ENCODE measurements at places on chromosomes 4 and X.
A peak's percentile ranks its signal among the peaks of the same experiment; 100 is the strongest.

- DNase-seq = no peak
Observed at GRCh38 chr4:104444685-104445084, 50.0 kb downstream of the CXXC4 start.

GRCh38 chrX:66914080-66914479 lies 275.2 kb upstream of the EDA2R start:
- no peak for DNase-seq

GRCh38 chrX:100995469-100995868 lies 26.0 kb downstream of the ARL13A start:
- DNase-seq = no peak

- DNase-seq = no peak
Observed at GRCh38 chr4:61407642-61408618, 207.8 kb downstream of the ADGRL3 start.

GRCh38 chr4:155607481-155607880 lies 59.2 kb upstream of the GUCY1A1 start:
- DNase-seq = no peak

- DNase-seq = no peak
Observed at GRCh38 chr4:164438321-164438720, 315.6 kb upstream of the SMIM31 start.

- DNase-seq = no peak
Observed at GRCh38 chrX:78540171-78540570, 119.0 kb downstream of the RTL3 start.

DNA sequence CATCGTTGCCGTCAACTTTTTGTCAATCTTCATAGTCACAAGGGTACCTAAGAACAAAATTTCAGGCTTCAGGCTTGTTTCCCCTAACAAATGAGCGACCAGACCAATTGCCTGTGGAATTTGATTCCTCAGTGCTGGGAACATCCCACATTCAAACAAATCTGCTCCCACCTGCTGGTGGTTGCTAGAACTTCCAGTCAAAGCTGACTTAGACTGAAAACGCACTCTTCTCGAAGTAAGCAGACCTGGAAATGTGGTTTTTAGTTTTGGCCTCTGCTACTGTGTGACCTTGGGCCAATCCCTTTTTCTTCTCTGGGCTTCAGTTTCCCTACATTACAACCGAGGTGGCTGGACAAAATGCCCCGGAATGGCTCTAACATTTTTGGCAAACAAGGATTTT lies 1.8 kb upstream of the GABRQ start:
- peak; percentile 44 for DNase-seq

DNA sequence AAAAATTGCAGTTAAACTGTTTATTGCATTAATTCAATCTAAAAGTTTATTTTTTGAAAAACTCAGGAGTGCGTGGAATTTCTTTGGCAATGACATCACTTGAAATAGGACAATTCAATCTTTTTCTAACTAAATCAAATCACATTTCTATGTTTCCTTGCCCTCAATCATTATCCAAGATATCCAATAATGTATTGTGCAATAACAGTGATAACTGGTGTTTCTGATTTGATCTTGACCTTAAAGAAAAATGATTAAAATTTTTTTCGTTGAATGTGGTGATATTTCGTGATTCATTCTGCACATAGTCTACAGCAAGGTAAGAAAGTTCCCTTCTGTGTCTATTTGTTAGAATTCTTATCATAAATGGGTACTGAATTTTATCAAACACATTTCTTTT lies 163.2 kb downstream of the SPCS3 start:
- DNase-seq = no peak

DNA sequence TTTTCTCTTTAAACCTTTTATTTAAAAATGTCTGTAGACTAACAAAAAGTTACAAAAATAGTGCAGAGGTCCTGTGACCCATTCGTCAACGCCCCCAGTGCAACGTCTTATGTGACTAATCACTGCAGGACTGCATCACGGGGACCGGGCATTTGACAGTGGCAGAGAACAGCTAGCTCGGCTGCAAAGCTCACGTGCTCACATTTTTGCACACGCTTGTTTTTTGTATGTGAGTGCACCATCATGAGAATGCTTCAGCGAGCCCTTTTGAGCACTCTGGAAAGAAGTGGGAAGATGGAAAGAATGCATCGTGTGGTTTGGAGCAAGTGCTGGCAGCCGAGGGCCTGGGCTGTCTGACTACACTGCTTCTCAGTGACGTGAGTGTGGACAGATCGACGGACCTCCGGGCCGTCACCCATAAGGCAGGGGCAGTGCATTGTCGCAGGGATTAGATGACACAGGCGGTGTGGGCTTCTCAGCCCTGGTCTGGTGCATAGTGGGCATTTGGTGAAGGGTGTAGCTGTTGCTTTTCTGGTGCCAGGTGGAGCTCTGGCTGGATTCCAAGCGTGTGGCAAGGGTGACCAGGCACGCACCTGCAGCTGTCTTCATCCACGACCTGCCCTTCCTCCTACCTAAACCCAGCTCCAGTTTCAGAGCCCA lies 17.7 kb downstream of the SPON2 start:
- no peak for DNase-seq

- DNase-seq = no peak
Observed at GRCh38 chr4:120132935-120133334, 66.3 kb upstream of the MAD2L1 start.

DNA sequence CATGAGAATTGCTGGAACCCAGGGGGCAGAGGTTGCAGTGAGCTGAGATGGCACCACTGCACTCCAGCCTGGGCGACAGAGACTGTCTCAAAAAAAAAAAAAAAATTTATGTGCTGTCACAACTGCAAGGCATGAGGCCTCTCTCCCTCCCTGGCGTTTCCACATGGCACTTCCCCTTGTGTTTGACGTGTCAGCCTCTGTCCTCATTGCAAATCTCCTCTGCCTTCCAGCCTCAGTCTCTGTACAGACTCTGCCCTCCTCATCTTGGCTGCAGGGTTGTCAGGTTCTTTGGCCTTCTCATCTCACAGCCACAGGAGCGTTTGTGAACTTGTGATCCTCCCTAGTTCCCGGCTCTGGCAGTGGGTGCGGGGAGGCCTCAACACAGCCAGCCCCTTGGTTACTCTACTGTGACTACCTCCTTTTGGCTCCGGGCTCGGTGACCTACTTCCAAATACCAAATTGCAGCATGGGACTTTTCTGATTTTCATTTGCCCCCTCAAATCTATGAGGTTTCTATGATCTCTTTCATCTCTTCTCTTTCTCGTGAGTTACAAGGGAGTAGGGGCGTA lies 250.0 kb downstream of the CBR4 start:
- DNase-seq = no peak

DNA sequence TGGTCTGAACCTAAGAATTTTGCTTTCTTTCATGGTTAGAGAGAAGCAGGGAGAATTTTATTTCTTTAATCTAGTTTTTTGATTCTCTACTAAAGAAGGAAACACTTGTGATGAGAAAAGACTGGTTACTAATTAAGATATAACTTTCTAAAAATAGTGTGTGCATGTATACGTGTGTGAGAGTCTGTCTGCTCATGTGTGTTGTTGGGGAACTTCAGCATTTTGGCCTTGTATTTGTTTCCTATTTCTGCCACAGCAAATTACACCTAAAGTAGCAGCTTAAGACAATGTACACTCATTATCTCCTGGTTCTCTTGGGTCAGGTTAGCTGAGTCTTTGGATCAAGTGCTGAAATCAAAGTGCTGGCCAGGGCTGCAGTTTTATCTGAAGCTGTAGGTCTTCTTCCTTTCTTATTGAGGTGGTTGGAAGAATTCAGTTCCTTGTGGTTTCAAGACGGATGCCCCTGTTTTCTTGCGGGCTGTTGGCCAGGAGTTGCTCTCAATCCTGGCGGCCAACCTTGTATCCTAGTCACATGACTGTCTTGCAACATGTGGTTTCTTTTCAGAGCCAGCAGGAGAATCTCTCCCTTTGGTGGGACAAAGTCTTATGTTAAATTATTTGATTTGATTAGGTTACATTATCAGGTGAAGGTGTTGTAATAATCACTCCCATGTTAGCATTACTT lies 188.4 kb upstream of the CLNK start:
- DNase-seq = no peak

GRCh38 chr4:176729489-176729888 lies 63.2 kb downstream of the VEGFC start:
- no peak for DNase-seq

GRCh38 chr4:72318421-72319170 lies 250.4 kb downstream of the ADAMTS3 start:
- DNase-seq = no peak

DNA sequence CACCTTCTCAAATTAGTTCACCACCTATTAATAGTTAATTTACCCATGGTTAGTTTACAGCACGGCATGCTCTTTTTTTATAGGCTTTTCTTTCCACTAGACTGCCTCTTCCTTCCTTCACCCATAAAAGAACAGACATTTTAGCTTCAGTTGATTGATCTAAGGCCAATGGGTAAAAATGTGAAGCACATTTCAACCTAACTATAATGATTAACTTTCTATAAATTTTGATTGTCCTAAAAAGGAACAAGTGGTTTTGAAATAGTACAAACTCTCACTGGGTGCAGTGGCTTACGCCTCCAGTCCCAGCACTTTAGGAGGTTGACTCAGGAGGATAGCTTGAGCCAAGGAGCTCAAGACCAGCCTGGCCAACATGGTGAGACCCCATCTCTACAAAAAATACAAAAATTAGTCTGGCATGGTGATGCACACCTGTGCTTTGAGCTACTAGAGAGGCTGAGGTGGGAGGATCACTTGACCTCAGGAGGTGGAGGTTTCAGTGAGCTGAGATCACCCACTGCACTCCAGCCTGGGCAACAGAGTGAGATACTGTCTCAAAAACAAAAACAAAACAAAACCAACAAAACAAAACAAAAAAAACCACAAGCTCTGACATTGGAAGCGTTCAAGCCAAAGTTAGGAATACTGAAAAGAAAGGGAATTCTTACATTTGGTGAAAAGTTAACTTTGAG lies 89.9 kb upstream of the FAT1 start:
- no peak for DNase-seq

DNA sequence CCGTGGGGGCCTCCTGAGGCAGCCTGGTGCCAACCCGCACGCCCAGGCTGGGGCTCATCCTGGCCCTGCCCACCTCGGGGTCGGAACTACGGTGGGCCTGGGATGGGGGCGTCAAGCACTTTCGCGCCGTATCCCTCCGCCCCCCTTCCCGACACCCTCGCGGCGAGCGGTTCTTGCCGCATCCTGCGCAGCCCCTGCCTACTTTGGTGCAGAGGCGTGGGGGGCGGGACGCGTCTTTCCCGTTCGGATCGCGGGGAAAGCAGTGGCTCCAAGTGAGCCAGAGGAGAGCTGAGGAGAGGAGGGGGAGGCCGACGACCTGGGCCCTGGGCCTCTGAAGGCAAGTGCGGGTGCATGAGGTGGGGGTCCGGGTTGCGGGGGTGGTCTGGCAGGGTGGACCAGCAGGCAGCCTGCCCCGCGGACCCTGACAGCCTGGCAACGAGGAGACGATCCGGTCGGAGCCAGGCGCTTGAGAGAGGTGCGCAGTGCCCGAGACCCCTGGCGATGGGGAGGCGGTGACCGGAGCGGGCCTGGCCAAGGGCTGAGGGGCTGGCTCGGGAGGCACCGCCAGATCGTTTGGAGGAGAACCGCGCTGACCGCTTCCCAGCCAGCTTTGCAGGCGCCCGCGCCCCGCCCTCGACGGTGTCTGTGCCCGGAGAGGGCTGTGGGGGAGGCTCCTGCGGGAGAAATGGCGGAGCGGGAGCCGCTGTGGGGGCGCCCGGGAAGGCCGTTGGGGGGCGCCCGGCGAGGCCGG lies at the start of gene GPRASP2:
GPRASP2 (plus strand) TSS at position 233 of the 751 bp plus-strand sequence. CDS start 2,422 bp downstream, outside the sequence.
- DNase-seq = peak; percentile 14

DNA sequence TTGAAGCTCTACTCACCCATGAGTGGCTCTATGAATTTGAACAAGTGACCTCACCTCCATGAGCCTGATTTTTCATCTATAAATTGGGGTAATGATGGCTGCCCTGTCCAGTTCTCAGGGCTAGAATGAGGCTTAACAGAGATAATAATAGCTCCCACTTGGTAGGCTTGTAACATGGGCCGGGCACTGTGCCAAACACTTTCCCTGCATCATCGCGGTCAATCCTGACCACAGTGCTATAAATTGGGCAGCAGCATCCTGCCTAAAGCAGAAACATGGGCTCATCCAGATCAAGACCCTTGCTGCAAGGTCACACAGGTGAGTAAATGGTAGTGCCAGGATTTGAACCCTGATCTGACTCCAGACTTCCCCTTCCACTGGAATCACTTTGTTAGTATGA lies 12.8 kb downstream of the APLN start:
- DNase-seq = no peak

DNA sequence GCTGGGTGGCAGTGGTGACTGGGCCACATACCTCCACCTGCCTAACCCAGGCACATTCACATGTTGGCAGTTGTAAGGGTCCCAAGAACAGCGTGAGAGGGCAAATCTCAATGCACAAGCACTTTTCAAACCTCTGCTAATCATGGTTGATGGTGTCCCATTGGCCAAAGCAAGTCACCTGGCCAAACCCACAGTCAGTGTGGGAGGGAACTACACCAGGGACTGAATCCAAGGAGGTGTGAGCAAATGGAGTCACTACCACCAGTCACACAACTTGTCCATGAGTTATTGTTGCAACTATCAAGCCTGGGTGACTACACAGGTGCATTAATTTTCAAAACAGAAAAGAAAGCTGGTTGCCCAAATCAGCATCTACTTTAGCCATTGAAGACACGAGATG lies 260.1 kb downstream of the BCOR start:
- no peak for DNase-seq

DNA sequence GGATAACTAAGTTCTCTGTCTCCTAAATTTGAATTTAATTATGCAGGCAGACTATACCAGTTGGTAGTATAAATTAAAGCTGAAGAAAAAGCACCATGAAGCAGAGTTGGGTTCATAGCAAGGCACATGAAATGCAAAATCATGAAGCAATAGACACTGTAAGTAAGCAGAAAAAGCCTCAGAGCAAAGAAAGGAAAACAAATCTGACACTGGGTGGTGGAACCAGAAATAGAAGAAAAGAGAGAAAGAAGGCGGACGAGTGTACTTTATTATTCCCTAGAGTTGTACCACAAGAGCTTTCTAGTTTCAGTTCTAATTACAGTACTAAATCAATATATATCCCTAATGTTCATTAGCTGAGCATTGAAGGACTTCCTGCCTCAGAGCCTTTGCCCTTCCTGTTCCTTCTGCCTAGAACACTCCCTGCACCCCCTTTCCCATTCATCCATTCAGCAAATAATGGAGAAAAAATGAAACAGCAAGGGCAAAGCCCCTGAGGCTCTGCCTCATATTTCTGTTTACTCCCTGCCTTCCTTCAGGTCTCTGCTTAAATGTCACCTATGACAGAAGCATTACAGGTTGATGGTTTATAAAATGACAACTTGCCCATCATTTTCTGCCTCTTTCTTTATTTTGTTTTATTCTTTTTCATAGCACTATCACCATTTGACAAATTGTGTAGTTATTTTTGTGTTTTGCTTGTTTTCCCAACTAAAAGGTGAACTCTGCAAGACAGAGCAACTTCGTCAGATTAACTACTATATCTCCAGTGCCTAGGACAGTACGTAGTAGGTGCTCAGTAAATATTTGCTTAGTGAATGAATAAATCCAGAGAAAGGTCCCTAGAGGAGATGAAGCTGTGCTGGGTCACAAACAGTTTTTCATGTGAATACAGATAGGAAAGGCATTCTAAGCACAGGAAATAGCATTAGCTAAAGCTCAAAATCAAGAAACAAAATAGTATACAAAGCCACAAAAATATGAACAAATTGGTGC lies 154.0 kb upstream of the RASGEF1B start:
- no peak for DNase-seq

GRCh38 chrX:11244636-11245035 lies 48.6 kb upstream of the AMELX start:
- DNase-seq = no peak

GRCh38 chr4:95528388-95528948 lies 20.3 kb downstream of the UNC5C start:
- DNase-seq = no peak

All from NCI-H524 (cell line).